ENCODE measurements at places on chromosomes 4 and X.

GRCh38 chr4:5127556-5127955, 76.3 kb downstream of the STK32B start:
- DNase-seq, result no peak

GRCh38 chr4:42104521-42104920, 47.9 kb downstream of the BEND4 start:
- DNase-seq, result no peak

DNA sequence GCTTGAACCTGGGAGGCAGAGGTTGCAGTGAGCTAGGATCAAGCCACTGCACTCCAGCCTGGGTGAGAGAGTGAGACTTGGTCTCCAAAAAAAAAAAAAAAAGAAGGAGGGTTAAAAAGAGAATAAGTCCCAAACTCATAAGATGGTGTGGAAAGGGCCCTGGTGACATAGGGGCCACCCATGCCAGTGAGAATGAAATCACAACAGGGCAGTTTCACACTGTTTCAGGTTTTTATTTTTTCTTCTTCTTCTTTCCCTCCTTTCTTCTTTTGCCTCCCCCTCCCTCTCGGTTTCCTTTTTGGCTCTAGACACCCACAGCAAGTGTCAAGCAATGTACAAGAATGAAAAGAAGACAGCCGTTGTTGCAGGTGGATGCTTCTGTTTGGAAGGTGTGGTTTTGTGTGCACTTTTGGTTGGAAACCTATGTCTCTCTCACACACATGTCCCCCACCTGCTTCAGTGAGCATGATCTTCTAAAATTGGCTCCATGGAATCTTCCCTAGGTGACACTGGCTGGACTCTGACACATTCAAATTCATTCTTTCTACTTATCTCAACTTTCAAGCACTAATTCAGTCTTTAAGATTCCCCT, 14.4 kb upstream of the TLR8 start:
- no peak for DNase-seq

GRCh38 chrX:71251466-71251973, 2.4 kb downstream of the ZMYM3 start:
- DNase-seq, result peak; percentile 1

DNA sequence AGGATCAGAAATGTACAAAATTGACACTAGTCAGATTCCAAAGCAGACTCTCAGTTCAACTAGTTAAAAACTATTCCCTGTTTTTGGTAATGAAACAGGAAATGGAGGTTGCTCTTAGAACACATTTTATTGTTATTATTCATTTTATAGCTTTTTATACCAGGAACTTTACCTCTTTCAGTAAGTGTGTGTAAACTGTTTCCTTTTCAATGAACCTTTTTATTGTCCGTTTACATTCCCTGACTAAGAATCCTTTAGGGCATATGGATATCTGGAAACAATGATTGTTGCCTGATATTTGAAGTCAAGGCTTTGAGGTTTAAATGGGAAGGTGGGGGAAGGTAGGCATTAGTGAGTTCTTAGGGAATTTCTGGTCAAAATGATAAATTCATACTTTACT, 1511.4 kb downstream of the ADGRL3 start:
- no peak for DNase-seq

- no peak for DNase-seq
These were observed 419.9 kb upstream of the NWD2 start for GRCh38 chr4:36824682-36825081.

- no peak for DNase-seq
These were observed 37.9 kb downstream of the RELL1 start for GRCh38 chr4:37648084-37648817.

GRCh38 chr4:121062521-121062920, 9.8 kb downstream of the NDNF start:
- no peak for DNase-seq

DNA sequence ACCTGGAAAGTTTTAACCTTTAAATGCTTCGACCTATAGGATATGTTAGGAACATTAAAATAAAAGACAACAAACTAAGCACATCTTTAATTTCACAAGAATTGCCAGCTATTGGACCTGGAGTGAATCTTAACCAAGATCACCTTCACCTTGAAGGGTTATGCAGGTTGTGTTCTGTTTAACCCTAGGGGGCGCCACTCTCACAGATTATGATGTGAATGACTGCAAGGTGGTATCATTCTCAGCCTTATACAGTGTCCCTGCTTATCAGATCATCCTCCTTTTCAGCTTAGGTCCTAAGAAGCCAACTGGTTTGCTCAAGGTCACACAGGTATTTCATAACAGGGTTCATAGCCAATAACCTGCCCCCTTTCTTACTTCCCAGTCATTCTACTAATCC, 23.5 kb downstream of the INTS6L start:
- no peak for DNase-seq

DNA sequence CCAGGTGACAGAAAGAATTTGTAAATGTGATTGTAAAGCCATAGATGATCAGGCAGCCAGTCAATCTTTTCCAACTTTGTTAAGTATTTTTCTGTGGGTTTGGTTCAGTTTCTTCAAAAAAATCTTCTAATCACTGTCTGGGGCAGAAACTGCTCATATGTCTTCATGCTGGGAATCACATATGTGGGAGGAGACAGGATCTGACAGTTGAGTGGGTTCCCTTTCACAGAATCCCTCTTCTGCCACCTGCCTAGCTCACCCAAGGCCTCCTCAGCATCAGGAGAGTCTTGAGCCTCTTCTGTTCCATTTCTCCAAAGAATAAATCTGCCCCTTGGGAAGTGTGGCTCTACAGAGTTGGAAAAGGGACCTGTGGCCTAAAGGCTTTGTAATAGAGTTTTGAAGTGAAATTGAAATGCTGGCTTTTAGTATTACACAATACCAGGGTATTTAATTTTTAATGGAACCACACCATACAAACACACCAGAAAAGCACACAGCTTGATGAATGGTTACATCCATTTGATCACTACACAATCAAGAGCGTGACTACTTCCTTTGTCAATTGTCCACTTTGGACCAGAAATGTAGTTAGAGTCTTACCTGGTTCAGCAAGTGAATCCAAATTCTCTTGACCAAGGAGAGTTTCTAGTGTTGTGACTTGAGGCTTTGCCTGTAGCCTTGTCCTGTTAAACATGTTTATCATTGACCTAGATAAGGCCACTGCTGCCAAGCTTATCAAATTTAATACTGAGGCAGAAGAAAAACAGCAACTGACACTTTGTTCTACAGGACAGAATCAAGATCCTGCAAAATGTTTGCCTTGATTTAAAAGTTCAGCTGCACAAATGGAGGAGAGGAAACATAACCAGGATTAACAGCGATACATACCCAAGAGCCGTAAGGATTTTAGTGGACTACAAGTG, 20.4 kb downstream of the MSMO1 start:
- DNase-seq, result no peak

- DNase-seq, result no peak
These were observed 54.2 kb downstream of the MOSPD2 start for GRCh38 chrX:14927401-14927800.

- no peak for DNase-seq
These were observed 70.2 kb downstream of the CD38 start for GRCh38 chr4:15848191-15848842.

DNA sequence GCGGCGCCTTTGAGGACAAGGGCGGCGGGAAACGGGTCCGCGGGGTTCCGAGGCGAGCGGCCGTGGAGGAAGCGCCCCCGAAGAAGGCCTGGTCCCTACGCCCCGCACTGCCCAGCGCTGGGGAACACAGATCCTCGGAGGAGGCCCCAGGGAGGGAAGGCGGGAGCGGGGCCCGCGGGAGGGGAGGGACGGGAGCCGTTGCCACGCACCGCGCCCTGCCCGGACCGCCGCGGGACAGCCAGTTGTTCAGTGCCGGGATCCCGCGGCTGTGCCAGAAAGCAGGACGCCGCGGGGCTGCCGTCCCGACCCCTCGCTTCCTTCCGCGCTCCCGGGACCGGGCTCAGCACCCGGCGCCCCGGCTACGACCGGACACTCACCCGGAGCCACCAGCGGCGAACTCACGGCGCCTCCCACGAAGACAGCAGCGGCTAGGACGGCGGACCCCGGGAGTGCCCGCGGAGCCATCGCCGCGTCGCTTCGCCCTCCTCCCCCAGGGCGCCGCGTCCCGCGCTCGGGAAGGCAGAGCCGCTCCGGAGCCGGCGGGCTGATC, 278 bp downstream of the RELL1 start:
- DNase-seq, result peak; percentile 14

DNA sequence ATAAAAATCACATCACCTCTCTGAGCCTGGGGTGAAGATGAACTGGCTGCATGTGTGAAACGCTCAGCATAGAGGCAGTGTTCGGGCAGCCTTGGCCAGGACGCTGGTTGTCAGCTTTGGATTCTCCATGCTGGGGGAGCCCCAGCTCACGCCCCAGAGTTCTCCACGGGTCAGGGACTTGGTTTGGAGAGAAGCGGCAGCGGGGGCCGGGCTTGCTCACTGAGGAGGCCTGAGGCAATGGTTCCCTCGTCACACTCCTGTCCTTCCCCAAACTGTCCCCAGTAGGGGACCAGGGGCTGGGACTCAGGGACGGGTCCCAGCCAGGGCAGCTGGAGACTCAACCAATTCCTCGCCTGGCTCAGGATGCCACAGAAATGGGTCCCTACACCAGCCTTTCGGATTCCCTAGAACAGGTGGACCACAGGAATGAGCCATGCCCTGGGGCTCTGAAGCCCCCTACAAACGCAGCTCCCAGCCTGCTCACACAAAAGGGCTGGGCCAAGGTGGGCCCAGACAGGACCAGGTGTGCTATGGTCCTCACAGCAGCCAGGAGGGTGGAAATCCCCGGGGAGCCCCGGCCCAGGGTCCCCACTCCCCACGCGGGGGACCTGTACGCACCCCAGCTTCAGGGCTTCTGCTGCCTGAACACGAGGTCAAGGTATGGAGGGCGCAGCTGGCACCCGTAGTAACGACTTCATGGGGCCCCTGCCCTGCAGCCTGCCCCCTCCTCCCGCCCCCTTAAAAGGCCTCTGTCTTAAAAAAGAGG, 1.4 kb downstream of the MXD4 start:
- DNase-seq, result no peak

DNA sequence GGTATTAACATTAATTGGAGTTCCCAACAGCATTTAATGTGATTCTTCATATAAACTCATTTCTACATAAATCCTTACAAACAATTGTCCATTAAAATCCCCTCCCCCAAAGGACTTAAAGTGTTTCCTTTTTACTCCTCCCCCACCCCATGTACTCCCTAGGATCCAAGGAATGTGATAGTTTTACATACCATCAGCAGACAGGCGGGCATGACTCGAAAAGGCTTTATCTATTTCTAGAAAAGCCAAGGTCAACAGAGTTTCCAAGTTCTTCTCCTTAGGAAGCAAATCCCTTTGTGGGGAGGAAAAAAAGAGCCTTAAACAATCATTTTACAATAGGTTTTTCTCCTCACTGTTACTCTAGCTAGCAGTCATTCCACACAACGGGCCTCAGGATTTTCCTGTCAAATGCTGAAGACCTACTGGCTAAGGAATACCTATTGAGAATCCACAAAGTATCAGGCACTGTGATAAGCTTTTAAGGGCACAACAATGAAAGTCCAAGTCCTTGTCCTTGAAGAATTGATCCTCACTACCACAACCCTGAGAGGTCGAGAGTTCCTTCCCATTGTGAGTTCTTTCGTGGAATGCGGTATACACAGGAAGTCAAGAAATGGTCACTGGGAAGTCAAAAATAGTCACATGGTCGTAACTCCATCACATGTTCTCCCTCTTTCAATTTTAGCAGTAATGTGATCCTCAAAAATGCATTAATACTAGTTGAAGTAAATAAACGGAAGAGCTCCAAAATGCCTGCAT, 7.2 kb downstream of the PPM1K start:
- no peak for DNase-seq

GRCh38 chrX:71253253-71254091, 468 bp downstream of the ZMYM3 start:
- no peak for DNase-seq

GRCh38 chrX:107482046-107482445, 32.6 kb downstream of the FRMPD3 start:
- DNase-seq, result no peak

GRCh38 chr4:79163981-79164490, 161.8 kb downstream of the NAA11 start:
- no peak for DNase-seq

DNA sequence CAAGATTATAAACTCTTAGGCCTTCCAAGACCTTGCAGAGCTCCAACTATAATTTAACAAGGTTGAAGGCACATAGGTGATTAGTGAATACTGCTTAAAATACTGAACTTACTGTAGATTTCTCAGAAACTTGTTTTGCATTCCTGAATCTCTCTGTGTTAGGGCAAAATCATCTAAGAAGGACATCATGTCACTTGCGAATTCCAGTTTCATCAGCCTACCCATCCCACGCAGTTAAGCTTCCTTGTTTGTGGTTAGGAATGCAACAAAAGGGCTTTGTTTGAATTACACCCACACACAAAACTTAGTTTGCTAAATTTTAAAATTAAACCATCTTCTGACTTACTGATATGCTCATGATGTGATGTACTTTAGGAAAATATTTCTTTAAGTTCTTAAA, 174.0 kb downstream of the SOWAHB start:
- no peak for DNase-seq

All from stimulated activated CD4-positive, alpha-beta T cell treated with anti-CD3 and anti-CD28 coated beads, Interleukin-1b, Interleukin-23, amount 100 ng/mL, for 1 hour (primary cell).